Fibroblast of skin of abdomen (primary cell): ENCODE measurements at places on chromosomes 4 and X.
A peak's percentile ranks its signal among the peaks of the same experiment; 100 is the strongest.

DNA sequence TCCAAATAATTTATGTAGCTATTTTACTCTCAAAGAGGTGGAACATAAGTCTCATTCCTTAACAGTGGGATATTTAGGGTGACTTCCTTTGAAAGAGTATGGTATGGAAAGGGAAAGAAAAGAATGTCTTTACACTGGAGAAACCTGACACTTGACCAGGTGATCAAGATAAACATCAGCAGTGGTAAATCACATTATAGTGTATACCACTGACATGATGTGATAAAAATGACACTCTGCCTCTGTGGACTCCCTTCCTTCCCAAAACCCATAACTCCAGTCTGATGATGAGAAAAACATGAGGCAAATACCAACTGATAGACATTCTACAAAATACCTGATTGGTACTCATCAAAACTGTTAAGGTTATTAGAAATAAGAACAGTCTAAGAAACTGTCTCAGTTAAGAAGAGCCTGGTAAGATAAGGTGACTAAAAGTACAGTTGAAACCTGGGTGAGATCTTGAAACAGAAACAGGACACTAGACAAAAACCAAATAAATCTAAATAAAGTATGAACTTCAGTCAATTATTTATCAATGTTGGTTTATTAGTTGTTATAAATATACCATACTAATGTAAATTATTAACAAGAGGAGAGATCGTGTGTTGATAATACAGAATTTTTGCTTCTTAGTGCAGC, 144.2 kb upstream of the PCDH18 start:
- DNase-seq = no peak

DNA sequence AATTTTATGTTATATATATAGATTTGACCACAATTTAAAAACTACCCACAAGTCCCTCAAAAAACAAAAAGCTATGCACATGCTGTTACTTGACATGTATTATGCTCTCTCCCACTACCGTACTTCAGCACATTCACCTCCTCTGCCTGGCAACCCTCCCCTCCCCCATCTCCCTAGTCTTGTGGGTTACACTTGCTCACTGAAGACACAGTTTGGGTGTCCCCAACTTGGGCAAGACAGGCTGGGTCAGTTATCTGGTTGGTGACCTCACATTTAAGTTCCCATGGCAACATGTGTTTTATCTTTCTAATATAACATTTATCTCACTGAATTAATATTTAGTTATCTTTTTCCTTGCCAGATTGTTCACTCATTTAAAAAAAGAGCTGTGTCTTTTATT, 32.7 kb downstream of the SEC24D start:
- no peak for DNase-seq

- DNase-seq = peak; percentile 63
Observed at GRCh38 chr4:100348473-100348872, 158.2 kb upstream of the DDIT4L start.

- DNase-seq = no peak
Observed at GRCh38 chr4:93605163-93605562, 223.4 kb upstream of the ATOH1 start.

- DNase-seq = peak; percentile 2
Observed at GRCh38 chrX:131614241-131614640, 70.4 kb downstream of the OR13H1 start.

DNA sequence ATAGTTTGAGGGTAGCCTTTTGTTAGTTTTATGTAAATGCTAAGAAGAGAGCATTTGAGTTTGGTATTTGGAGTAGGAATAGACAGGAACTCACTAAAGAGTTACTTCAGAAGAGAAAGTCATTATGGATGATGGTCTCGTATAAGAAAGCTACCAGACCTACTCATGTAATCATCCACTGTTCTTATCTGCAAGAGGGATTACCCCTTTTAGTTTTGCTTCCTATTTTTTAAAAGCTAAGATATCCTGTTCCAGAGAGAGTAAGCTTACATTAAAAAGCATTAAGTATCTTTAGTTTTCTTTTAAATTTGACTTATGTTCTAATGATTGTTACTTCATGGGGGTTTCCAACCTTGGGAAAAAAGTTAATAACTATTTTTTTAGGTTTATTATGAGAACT, 12.5 kb upstream of the ART3 start:
- no peak for DNase-seq

- no peak for DNase-seq
Observed at GRCh38 chrX:153877571-153878261, 8.3 kb downstream of the L1CAM start.

- DNase-seq = peak; percentile 32
Observed at GRCh38 chr4:53781629-53782457, 190.6 kb upstream of the LNX1 start.

DNA sequence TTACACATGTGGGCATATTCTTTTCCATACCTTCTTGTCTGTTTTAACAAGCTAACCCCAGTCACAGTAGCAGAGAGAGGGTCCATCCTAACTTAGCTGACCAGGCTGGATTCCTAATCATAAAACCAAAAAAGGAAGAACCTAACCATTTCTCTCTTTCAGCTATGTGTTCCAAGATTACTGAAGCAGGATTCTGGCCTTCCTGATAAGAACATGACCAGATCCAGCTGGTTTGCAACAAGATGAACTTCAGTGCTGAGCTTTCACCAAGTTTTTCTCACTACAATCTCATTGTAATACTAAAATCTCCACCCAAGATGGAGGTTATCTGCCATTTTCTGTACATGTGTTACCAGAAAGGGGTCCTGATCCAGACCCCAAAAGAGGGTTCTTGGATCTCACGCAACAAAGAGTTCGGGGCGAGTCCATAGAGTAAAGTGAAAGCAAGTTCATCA, 20.4 kb upstream of the UBA6 start:
- no peak for DNase-seq

DNA sequence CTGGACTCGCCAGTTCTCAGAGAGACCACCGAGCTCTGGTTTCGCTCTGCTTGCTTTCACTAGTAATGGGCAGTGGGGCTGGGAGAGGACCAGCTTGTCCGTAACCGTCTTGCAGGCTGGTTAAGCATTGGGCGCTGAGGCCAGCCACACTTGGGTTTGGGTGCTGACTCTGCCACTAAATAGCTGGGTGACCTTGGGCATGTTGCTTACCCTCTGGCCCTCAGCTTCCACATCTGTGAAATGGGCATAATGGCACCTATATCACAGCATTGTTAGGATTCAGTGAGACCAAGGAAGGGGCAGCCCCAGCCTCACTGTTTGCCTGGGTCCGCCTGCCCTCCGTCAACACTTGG, 43.5 kb downstream of the EVC start:
- no peak for DNase-seq

DNA sequence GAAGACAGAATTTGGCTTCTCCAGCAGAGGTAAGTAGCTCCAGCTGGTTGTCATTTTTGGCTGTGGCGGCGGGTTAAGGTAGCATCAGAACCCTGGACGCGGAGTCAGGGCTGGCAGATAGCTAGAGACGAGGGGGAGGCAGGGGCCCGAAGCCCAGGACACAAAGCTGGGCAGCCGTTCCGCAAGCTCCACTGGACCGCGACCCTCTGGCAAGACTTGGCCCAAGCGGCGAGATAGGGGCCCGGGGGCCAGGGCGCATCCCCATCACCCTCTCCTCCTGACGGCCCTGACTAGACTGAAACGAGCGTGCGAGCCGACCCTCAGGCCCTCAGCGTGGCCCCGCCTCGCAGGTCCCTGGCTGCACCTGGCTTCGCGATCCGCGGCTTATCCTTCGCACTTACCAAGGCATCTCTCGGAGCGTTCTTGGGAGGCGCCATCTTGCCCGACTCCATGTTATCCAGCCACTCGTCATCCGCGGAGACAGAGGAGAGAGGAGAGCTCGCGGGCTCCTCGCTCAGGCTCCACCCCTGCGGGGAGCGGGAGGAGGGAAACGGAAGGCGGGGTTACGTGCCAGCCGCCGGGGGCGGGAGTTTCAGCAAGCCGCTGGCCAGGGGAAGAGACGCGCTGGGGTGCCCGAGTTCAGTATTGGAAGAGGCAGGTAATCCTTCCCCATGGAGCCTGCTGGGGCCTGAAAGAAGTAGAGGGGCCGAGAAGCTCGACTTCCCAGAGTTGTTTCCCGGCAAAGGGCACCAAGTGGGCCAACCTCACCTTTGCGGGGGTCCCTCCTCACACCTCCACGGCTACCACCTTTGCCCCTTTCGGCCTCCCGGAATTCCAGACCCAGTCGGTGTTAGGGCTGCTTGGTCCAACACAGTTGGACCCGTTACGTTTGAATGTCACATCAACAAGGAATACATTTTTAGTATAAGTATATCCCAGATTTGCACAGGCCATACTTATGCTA, at the start of gene TAF9B:
TSS of gene TAF9B (minus strand) at position 491 of the 964 bp plus-strand sequence. CDS start at position 452, 39 bp downstream.
- DNase-seq = peak; percentile 82

DNA sequence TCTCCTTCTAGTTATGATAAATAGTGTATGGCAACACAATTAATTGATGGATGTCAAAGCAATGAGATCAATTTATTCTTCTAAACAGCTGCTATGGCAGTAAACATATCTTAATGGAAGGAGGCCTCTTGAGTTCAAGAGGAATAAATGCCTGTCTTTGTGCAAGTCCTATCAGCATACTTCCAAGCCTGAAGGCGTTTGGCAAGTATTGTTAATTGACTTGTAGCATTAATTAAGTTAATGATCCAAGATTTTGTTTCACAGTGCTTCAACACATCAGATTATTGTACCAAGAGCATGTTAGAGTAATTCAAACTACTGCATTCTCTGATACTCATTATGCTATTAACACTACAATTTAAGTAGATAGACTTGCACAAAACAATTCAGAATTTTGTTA, 144.8 kb downstream of the FAT4 start:
- no peak for DNase-seq

GRCh38 chr4:107570952-107571351, 149.1 kb downstream of the PAPSS1 start:
- DNase-seq = peak; percentile 5

GRCh38 chrX:120468071-120468470, 1.0 kb downstream of the LAMP2 start:
- no peak for DNase-seq

DNA sequence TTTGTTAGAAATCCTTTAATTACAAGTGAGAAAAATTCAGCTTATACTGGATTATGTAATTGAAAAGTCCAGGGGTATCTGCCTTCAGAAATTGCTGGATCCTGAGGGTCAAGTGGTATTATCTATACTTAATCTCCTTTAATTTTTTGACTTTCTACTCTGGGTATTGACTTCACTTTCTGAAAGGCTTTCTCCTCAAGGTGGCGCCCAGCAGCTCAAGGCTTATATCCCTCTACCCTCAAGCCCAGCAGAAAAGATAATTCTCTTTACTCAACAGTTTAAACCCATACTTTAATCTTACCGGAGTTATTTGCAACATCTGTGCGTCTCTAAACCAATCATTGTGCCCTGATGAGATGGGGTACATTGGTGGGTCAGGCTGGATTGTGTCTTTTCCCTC, 129.5 kb downstream of the LARP7 start:
- peak; percentile 39 for DNase-seq

DNA sequence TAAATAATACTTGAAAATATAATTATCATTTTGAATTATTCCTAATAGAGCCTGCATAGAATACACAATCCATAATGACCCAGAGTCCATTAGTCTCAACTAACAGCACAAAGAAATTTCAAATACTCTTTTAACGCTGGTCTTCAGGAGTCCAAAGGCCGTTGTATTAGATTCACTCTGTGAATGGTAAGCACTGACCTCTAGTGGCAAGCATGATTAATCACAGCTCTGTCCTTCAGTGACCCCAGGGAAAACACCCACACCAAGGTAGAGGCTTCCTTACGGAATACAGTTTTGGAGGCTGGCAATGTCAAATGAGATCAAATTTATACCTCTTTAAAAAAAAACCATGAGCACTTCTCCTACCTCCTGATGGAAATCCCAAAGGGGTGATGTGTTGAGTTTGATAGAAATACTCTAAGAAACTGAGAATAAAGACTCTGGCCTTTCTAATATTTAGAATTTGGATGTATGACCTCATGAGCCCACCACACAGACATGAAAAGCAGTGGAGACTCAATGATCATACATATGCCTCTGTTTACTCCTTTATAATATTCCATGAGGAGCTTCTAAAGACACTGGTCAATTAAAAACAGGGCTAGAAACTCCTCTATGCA, 147.2 kb upstream of the DKK2 start:
- DNase-seq = peak; percentile 72

- no peak for DNase-seq
Observed at GRCh38 chr4:76374798-76375197, 46.1 kb downstream of the CCDC158 start.

GRCh38 chr4:48692897-48693296, 87.2 kb downstream of the FRYL start:
- DNase-seq = peak; percentile 23

GRCh38 chr4:187499956-187500355, 495.6 kb upstream of the ZFP42 start:
- DNase-seq = no peak

- DNase-seq = peak; percentile 43
Observed at GRCh38 chr4:95255396-95256107, 293.2 kb downstream of the UNC5C start.

DNA sequence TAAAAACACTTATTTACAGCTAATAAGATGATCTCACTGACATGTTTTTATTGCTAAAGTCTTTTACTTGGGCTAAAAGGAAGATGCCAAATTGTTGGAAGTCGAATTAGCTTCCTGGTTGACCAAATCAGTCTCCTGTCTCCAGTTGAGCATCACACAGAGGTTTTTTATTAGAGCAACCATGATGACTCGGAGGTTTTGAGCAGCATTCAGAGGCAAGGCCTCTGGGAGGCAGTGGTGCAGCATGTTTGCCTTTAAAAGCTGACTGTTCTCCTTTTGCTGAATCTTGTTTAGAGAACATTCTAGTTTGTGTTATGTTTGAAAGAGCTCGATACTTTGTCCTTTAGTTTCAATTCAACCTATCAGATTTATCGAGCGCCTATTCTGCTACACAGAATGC, 2.1 kb downstream of the UCHL1 start:
- DNase-seq = peak; percentile 74

GRCh38 chrX:74133156-74133796, 170.7 kb upstream of the ZCCHC13 start:
- DNase-seq = peak; percentile 44

DNA sequence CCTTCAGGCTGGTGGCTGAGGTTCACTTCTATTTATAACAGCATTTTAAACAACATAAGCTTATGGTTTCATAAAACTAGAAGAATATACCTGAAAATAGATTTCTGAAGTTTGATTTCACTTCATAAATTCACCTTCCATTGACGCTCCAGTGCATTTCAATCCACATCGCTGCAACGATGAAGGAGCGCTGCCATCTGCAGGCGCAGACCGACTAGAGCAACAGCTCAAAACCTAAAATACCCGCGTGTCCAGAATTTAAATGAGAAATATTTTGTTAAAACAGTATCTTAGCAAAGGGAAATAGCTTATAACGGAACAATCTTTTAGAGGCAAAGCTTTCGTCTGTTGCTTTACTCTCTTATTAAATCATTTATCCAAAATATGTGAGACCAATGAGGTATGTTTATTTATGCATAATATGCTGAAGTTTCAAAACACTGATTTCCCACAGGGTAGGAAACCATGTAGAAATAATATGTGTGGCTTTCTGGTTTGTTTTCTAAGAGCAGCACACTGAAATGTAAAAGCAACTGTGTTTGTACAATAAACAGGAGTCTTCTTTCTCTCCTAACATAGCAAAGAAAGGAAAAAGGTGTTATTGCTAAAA, 816.4 kb upstream of the FRG1 start:
- peak; percentile 55 for DNase-seq

- DNase-seq = no peak
Observed at GRCh38 chr4:78722320-78722719, 53.8 kb upstream of the BMP2K start.

- DNase-seq = no peak
Observed at GRCh38 chr4:145773581-145774234, 93.8 kb downstream of the C4orf51 start.
